Activated CD4-positive, alpha-beta T cell treated with anti-CD3 and anti-CD28 coated beads, Interleukin-2, Interleukin-6, amounts not matched to agents 100 ng/mL and 50 ng/mL, durations not matched to agents 16 hours and 8 hours (primary cell): ENCODE measurements at places on chromosomes 7 and 10.

GRCh38 chr7:27650283-27650682 is 12.4 kb downstream of the HIBADH start:
- no peak for DNase-seq

- DNase-seq: no peak
Measured at GRCh38 chr7:26760501-26760900, 103.9 kb downstream of the SKAP2 start.

DNA sequence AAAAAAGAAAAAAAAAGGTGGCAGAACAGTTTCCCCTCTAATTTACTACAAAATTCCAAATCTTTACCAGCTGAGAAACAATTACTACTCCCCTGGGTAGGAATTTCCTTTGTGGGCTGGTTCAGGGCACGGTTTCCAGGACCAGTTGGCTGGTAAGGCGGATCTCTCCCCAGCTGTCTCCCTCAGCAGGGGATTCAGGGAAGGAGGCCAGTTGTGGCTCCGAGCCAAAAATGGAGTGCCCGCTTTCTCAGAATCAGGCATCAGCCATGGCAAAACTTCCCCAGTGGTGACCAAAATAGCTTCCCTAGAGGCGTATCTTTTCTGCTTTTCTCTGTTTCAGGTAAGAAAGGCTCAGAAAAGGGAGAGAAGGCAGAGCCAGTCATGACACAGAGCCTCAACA is 91.2 kb downstream of the ZNF22 start:
- DNase-seq: no peak

DNA sequence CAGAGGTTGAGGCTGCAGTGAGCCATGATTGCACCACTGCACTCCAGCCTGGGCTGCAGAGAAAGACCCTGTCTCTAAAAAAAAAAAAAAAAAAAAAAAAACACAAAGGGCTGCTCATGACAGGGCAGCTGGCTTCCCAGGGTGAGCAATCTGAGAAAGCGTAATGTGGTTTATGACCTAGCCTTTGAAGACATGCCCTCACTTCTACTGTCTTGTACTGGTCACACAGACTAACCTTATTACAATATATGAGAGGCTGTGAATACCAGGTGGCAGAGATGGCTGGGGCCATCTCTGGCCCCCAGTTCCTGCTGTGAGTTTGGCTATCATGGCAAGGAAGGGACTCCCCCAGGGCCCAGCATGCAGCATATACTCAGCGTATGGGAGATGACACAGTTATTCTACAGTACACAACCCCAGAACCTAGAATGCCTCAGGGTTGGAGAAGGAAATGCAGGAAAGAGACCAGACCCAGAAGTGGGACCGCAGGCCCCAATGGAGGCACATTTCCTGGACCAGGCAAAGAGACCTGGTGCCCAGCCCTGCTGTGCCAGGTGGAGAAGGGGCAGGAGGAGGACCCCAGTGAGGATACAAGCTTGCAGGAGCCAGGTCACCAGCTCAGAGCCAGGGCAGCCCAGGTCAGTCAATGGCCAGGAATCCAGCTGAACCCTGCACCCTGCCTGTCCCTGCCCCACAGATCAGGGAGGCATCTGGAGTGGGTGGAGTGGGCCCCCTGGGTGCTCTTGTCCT is 26.3 kb downstream of the NPTX2 start:
- no peak for DNase-seq

DNA sequence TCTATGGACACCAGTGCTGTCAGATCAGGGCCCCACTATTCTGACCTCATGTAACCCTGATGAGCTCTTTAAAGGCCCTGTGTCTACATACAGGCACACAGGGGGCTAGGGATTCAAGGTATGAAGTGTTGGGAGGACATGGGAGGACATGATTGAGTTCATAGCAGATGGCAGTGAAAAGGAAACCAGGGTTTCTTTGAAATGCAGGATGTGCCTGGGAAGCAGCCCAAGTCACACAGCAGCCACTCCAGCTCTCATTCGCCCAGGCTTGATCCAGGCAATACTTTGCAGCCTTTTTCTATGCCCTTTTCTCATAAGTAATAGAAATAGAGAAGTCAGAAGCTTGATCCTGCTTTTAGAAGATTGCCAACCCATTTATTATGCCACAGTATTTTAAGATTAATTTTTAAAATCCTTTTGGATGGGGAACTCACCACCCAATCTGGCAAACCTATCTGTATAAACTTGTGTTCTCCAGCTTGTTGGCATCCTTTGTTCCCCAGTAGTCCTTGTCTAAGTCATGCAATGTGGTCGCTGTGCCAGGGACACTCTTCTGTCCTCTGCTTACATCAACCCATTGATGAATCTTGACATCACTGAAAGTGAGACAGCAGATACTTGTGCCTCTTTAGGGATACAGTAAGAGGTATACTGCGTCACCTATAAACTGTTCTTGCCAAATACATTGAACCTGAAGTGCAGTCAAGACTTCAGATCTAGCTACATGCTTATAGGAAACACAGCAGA is 95.0 kb downstream of the TAF3 start:
- DNase-seq: no peak

DNA sequence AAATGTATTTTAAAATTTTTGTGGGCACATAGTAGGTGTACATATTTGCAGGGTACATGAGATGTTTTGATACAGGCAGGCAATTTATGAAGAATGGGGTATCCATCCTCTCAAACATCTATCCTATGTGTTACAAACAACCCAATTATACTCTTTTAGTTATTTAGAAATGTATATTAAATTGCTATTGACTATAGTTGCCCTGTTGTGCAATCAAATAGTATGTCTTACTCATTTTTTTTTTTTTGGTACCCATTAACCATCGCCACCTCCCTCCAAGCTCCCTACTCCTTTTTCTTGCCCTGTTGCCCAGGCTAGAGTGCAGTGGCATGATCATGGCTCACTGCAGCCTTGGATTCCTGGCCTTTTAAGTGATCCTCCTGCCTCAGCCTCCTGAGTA is 128.1 kb downstream of the BAMBI start:
- no peak for DNase-seq

DNA sequence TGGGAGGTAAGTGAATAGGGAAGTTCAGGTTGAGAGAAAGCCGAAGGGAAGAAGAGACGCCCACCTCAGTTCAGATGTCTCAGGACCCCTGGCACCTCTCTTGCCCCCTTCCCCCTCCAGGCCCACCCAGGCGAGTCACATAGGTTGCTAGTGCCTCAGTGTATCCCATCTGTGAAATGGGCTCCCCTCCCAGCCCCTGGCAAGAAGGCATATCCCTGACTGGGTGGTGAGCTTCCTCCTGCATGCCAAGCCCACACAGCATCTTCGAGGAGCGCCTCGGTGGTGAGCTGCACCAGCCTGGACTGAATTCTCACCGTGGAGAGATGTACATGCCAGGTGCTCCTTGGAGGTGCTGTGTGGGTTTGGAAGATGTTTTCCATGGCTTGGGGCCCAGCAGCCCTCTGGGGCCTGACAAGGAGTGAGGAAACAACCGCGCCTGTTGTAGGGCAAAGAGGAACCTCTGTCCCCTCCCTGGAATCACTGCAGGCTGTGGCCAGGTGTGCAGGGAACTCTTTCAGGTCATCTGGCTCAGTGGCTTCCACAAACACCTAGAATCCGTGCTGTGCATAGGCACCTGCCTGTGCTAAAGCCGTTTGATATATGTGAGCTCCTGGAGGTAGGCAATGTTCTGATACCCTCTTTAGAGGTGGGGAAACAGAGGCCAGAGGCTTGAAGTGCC is 45.1 kb downstream of the UNC5B start:
- no peak for DNase-seq

DNA sequence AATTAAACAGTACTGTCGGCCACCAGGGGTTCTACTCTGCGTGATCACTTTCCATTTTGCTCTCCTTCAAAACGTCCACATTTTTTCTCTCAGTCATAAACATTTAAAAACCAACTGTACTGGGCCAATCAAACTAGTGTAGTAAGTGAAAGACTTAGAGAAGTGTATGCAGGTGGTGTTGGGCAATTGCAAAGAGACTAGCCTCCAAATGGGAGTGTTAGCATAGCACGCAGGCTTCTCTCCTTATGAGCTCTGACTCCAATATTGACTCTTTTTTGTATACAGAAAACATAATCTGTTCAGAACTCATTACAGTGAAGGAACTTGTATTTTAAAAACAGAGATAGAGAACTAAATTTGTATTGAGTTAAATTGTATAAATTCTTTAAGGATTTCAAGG is 150.6 kb downstream of the SDK1 start:
- no peak for DNase-seq

- no peak for DNase-seq
Measured at GRCh38 chr7:78350391-78350790, 551.8 kb downstream of the PHTF2 start.

DNA sequence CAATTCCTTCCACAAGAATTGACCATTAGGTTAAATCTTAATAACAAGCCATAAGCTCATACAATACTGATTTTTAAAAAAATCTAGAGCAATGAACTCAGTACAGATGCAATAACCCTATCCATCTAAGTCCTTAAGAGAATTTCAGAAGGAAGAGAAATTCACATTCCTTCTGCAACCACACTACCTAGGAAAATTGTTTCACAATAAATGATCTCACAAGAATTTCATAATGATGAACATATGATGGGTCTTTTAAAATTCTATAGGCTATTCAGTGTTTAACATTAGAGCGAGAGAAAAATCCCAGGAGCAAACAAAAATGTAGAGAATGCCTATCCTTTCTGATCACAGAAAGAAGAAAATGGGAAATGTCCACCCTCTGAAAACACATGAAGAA is 70.0 kb upstream of the MAGI2 start:
- DNase-seq: no peak

DNA sequence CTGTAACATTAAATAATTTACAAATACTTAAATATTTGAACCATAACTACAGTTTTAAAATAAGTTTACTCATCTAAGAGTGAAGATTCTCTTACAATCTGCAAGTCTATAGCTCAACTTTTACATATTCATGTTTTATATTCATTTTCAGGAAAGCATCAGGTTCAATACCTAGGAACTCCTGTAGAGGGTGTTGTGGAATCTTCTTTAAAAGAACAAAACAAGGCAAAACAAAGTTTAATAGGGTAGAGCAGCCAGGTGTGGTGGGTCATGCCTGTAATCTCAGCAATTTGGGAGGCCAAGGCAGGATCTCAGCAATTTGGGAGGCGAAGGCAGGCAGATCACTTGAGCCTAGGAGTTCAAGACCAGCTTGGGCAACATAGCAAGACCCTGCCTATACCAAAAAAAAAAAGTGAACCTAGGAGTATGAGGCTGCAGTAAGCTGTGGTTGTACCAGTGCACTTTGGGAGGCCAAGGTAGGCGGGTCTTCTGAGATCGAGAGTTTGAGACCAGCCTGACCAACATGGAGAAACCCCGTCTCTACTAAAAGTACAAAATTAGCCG is 45.1 kb downstream of the ST8SIA6 start:
- peak; percentile 22 for DNase-seq

GRCh38 chr7:42492920-42493319 is 255.9 kb upstream of the GLI3 start:
- no peak for DNase-seq

DNA sequence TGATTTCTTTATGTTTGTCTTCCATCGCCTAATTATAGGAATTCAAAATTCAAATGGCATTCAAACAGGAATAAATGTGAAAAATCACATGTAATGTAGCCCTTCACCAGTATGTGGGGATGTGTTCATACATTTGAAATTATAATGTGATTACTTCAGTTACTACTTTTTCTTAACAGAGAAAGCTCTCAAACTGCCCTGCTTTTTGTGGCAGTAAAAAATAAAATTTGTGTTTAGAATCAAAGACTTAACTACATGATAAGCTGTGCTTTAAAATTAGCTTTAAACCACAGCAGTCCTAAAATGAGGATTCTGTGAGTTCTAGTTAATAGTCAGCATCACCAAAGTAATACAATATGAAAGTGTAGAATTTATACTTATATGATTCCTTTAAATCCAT is 7.8 kb upstream of the HERC4 start:
- no peak for DNase-seq

GRCh38 chr10:51030480-51030879 is 43.8 kb upstream of the PRKG1 start:
- no peak for DNase-seq

- DNase-seq: no peak
Measured at GRCh38 chr7:44383566-44383965, 58.2 kb upstream of the CAMK2B start.

- peak; percentile 81 for DNase-seq
Measured at GRCh38 chr10:24463611-24464426, 254.9 kb downstream of the KIAA1217 start.

DNA sequence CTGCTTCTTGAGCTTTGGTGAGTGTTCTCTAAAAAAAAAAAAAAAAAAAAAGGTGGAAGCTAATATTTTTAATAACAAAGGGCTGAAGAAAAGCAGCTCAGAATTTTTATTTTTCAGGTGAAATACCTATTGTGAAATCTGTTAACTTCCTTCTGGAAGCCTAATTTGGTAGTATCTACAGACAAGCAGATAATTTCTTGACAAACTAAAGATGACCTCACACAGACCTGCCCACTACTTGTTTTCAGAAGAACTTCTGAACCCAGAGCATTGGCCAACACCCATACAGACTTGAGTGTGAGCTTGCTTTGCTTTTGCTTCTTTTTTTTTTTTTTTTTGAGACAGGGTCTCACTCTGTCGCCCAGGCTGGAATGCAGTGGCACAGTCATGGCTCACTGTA is 31.2 kb downstream of the LRRC4 start:
- DNase-seq: no peak

GRCh38 chr7:81478664-81479063 is 291.2 kb downstream of the HGF start:
- DNase-seq: no peak

DNA sequence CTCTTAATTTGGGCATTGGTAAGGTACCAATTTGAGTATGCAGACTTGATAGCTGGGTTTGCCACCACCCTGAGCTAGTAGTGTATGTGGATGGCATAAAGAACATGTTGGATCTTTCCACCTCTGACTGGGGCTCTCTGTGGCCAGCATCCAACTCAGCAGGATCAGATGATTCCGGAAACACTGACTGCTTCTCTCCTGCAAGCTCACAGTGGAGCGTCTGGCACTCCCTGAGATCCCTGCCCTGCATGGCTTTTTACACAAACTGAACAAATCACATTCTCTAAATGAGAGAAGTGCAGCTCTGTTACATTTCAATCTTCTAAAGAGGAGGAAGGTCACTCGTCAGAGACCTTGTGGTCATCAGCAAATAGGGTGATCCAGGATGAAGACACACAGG is 1057.5 kb downstream of the NRG3 start:
- DNase-seq: no peak

GRCh38 chr7:76234931-76235441 is 33.3 kb downstream of the SRRM3 start:
- peak; percentile 89 for DNase-seq

DNA sequence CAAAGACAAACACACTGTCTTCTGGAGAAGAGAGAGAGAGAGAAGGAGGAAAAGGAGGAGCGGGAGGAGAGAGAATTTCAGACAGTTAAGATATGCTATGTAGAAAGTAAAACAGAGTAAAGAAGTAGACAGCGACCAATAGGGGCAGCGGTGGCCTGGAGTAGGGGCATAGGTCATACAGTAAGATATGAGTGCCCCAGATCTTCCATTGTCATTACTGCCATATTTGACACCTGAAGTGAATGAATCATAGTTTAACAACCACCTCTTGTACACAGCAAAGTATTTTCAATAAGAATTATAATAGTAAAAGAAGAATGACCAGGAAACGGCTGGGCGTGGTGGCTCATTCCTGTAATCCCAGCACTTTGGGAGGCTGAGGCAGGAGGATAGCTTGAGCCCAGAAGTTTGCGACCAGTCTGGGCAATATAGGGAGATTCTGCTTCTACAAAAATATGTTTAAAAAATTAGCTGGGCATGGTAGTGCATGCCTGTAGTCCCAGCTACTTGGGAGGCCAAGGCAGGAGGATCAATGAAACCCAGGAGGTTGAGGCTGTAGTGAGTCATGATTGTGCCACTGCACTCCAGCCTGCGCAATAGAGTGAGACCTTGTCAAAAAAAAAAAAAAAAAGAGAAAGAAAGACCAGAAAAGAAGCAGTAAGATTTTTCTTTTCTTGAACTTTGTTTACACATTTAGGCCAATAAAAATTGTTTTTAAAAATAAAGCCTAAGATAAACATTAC is 77.0 kb upstream of the GPR158 start:
- DNase-seq: no peak
